Heart left ventricle (tissue), 16 donors: ENCODE measurements at places on chromosomes 6 and 20. TPM values are rescaled to one million over a fixed set of nuclear protein-coding genes. Genes with fewer than 3 reads are reported as not detected.

DNA sequence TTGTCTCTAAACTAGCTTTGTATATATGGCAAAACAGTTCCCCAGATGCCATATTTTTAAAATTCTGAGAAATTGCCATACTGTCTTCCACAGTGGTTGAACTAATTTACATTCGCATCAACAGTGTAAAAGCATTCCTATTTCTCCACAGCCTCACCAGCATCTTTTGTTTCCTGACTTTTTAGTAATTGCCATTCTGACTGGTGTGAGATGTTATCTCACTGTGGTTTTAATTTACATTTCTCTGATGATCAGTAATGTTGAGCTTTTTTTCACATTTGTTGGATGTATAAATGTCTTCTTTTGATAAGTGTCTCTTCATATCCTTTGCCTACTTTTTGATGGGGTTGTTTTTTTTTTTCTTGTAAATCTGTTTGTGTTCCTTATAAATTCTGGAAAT is 1222.7 kb upstream of the CITED2 start:
- no peaks in the 10 kb centered on the region for H3K4me1 ChIP-seq
- no peaks in the 10 kb centered on the region for H3K36me3 ChIP-seq
- no peak overlapping the region for H3K27ac ChIP-seq
- DNase-seq = no peak

GRCh38 chr20:2006452-2007361 is 12.8 kb upstream of the PDYN start:
- no peak for DNase-seq
- H3K4me1 ChIP-seq = no peaks in the 10 kb centered on the region
- H3K36me3 ChIP-seq = no peaks in the 10 kb centered on the region
- no peaks in the 10 kb centered on the region for H3K27me3 ChIP-seq
- H3K27ac ChIP-seq = no peak overlapping the region

GRCh38 chr6:30743099-30744053 is 889 bp upstream of the FLOT1 start:
- no peak for DNase-seq
- H3K4me1 ChIP-seq = peaks cover 9% of the 10 kb centered on the region
- H3K36me3 ChIP-seq = peaks cover 32% of the 10 kb centered on the region
- H3K4me3 ChIP-seq = peak overlapping the region; percentile 95

DNA sequence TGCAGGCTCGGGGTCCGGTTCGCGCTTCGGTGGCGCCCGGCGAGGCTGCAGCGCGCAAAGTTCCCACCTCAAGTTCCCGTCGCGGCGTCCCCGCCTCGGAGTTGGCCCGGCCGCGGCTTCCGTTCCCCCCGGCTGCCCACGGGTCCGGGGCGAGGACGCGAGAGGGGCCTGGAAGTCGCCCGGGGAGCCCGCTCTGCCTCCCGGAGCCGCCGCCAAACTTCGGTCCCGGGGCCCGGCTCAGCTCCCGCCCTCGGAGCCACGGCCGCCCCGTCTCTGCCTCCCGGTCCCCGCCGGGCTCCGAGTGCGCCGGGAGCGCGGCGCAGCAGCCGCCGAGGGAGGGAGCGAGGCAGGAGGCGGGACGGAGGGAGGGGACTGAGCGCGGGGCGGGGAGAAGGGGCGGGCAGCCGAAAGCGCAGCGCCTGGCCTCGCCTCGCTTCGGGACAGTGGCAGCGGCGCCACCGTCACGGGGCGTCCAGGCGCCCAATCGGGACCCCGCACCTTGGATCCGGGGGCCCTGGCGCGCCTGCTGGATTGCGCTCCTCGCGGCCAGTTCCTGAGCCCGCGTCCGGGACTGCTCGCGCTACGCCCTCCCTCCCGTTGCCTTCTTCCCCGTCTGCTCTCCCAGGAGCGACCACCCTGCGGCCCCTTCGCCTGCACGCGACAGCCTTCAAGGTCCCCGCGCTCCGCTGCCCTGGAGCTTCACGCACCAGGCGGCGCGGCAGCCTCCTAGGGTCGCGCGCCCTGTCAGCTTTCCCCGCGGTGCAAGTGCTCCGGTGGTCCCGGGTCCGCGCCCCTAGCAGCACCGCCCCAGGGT is at the start of gene KCNG1:
KCNG1 (minus strand) TSS at position 305 of the 814 bp plus-strand sequence. CDS start 12,769 bp downstream, outside the sequence.
- no peaks in the 10 kb centered on the region for H3K36me3 ChIP-seq
- H3K4me1 ChIP-seq = peaks cover 14% of the 10 kb centered on the region
- no peak within 1 kb of the TSS for H3K27ac ChIP-seq
- peaks cover 32% of the 10 kb centered on the region for H3K27me3 ChIP-seq
- peak within 1 kb of the TSS; percentile 57 for H3K4me3 ChIP-seq
- DNase-seq = peak; percentile 76

- H3K36me3 ChIP-seq = no peaks in the 10 kb centered on the region
- no peaks in the 10 kb centered on the region for H3K4me1 ChIP-seq
- no peak overlapping the region for H3K27ac ChIP-seq
- DNase-seq = no peak
- H3K27me3 ChIP-seq = no peaks in the 10 kb centered on the region
- H3K4me3 ChIP-seq = no peak overlapping the region
Measured at GRCh38 chr6:112576423-112576822, 229.3 kb downstream of the RFPL4B start.

- no peaks in the 10 kb centered on the region for H3K27me3 ChIP-seq
- no peak overlapping the region for H3K27ac ChIP-seq
- H3K4me1 ChIP-seq = no peaks in the 10 kb centered on the region
Measured at GRCh38 chr6:42326248-42326647, 108.6 kb upstream of the MRPS10 start.

GRCh38 chr20:50371878-50372769 is 138.1 kb upstream of the PTPN1 start:
- H3K27me3 ChIP-seq = no peaks in the 10 kb centered on the region
- peaks cover 4% of the 10 kb centered on the region for H3K4me1 ChIP-seq
- no peaks in the 10 kb centered on the region for H3K36me3 ChIP-seq
- no peak for DNase-seq
- no peak overlapping the region for H3K27ac ChIP-seq

The ACTL10 gene
- 0.36 TPM for total RNA-seq

The RAET1L gene
- total RNA-seq = not detected

DNA sequence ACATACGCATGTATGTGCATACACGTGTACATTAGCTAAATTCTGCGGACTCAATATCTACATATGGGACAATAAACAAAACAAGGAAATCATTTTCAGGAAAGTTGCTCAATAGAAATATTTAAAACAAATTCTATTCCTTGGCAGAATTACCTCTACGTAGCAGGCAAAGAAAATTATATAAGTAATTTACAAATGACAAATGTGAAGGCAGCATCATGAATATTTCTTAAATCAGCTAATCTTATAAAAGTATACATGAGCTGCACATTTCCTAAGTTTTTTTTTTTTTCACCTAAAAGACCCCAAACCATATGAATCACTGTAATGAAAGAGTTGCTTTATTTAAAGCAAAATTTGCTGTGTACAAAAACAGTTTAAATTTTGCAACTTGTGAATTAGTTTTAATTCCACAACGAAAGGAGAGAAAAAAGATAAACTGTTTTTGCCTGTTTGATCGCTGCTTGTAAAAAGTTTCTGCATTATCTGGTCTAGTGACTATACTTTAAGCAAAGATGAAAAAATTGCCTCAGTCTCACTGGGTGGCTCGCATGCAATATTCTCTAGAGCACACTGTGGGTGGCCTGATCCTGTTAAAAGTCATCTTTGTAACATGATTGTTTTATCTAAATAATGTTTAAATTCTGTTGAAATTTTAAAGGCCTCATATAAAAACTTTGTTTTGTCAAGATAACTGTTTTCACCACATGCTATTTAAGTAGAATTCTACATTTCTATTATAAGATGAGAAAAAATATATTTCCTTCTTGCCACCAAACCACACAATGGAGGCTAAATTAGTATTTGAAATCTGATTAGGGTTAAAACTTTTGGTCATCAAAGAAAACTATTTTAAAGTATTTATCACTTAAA is 57.1 kb downstream of the HUS1B start:
- H3K4me1 ChIP-seq = no peaks in the 10 kb centered on the region
- no peaks in the 10 kb centered on the region for H3K27me3 ChIP-seq

The BAG2 gene
- total RNA-seq = 9.8 TPM

The DTD1 gene
- 14.3 TPM for total RNA-seq

The GTSF1L gene
- total RNA-seq = not detected

The DEFB124 gene
- total RNA-seq = not detected

DNA sequence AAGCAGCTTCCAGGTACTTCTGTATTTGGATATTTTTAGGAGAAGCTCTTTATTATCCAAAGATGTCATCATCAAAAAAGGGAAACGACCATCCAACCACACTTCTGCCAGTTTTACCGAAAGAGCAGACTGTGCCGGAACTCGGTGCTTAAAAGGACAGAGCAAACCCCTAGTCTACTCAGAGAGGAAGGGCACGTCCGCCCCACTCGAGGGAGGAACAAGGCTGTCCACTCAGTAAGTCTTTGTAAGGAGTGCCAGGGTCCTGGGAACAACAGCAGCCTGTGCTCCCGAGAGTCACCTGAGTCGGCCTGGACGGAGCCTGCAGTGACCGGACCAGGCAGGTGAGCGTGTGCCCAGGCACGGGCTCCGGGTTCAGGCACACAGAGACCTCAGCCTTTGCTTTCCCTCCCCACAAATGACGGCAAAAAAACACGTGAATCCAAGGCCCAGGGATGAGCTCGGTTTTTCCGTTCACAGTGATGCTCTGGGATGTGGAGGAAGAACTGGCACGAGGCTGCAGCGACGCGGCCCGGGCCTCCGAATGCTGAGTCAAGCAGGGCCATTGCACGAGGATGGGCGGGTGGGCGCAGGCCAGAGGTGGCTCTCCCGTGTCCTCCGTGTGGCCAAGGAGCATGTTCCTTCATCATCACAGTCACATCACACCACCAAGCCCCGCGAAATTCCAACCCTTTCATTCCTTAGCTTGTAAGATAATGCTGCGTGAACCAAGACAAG is 17.4 kb upstream of the SLCO4A1 start:
- no peak for DNase-seq
- no peak overlapping the region for H3K4me3 ChIP-seq

GRCh38 chr6:139625998-139626975 is 251.8 kb upstream of the CITED2 start:
- no peak for DNase-seq
- no peaks in the 10 kb centered on the region for H3K36me3 ChIP-seq
- no peak overlapping the region for H3K27ac ChIP-seq
- H3K4me1 ChIP-seq = no peaks in the 10 kb centered on the region
- no peaks in the 10 kb centered on the region for H3K27me3 ChIP-seq

DNA sequence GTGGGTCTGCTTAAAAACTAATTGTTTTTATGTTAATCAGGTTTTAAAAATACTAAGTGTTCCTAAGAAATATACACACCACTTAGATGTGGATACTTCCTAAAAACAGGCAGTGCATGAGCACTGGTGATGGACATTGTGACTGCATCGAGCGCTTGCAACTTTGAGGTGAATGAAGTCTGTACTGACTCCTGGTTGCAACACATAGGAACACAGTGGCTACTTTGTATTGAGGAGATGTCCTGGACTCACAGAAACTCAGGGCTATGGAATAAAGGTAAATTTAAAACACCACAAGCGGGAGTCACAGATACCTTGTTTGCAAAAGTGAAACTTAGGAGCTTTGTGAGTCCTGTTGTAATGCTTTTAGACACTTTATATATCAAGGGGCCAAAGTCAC is 55.6 kb upstream of the POLR1H start:
- DNase-seq = no peak
- no peaks in the 10 kb centered on the region for H3K36me3 ChIP-seq
- no peak overlapping the region for H3K4me3 ChIP-seq

DNA sequence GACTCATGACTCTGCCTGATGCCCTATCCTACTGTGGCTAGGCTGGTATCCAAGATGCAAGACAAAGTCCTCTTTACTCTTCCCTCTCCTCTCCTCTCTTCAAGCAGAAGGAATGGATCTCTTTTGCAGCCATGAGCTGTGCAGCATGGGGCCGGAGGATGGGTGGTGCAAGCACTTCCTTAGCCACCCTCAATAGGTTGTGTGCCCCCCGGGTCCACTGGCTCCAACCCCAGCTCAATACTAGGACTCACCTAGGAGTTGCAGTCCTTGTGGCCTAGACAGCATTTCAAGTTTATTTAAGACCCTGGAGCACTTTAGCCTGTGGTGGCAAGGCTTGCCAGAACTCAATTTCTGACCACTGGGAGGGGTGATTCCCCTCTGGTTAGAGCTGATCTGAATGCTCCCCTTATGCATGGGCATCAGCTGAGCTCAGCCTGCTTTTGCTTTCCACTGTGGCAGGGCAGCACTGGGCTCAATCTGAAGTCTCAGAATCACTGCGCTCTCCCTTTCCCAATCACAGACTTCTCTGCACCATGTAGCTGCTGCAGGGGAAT is 29.0 kb upstream of the GRM4 start:
- H3K36me3 ChIP-seq = no peaks in the 10 kb centered on the region
- no peaks in the 10 kb centered on the region for H3K4me1 ChIP-seq
- H3K4me3 ChIP-seq = no peak overlapping the region

The DNAH8 gene
- not detected for total RNA-seq

The ANKRD66 gene
- not detected for total RNA-seq

DNA sequence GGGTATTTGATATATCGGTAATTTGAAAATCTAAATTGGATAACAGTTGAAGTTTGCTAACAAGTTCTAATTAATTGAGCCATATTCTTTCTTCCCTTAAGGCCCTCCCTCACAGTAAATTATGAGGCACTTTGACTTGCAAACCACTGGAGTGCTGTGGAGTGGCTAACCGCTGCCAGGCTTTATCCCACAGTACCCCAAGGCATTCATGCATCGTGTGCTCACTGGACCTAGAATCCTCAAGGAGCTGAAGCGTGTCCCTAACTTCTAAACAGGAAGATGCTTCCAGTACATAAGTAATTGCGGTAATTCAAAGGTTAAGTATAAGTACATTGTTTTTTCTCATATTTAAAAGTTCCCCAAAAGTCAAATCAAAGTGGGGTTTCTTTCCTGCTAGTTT is 499.9 kb downstream of the TFAP2A start:
- H3K27ac ChIP-seq = no peak overlapping the region
- H3K4me1 ChIP-seq = no peaks in the 10 kb centered on the region
- H3K4me3 ChIP-seq = no peak overlapping the region
- H3K36me3 ChIP-seq = no peaks in the 10 kb centered on the region
- no peaks in the 10 kb centered on the region for H3K27me3 ChIP-seq

The KIF13A gene
- 72.2 TPM for total RNA-seq

GRCh38 chr6:117167520-117168271 is 97.7 kb upstream of the VGLL2 start:
- H3K27me3 ChIP-seq = no peaks in the 10 kb centered on the region
- H3K36me3 ChIP-seq = no peaks in the 10 kb centered on the region
- DNase-seq = peak; percentile 14
- H3K27ac ChIP-seq = no peak overlapping the region
- no peak overlapping the region for H3K4me3 ChIP-seq

GRCh38 chr6:156185113-156185512 is 592.1 kb upstream of the ARID1B start:
- no peaks in the 10 kb centered on the region for H3K36me3 ChIP-seq
- H3K4me3 ChIP-seq = no peak overlapping the region
- no peaks in the 10 kb centered on the region for H3K4me1 ChIP-seq
- DNase-seq = no peak
- no peak overlapping the region for H3K27ac ChIP-seq

The EIF6 gene
- total RNA-seq = 44.9 TPM

- H3K27ac ChIP-seq = no peak overlapping the region
- H3K4me3 ChIP-seq = no peak overlapping the region
- H3K4me1 ChIP-seq = no peaks in the 10 kb centered on the region
- H3K36me3 ChIP-seq = no peaks in the 10 kb centered on the region
- H3K27me3 ChIP-seq = no peaks in the 10 kb centered on the region
Measured at GRCh38 chr6:7324520-7324919, 11.5 kb upstream of the SSR1 start.

The HAO1 gene
- not detected for total RNA-seq

The KCNB1 gene
- total RNA-seq = 0.92 TPM
